ENCODE measurements at places on chromosomes 6 and 20.
A peak's percentile ranks its signal among the peaks of the same experiment; 100 is the strongest.

- no peak for DNase-seq
These were observed 284.3 kb upstream of the SULF2 start for GRCh38 chr20:48069596-48069995.

GRCh38 chr6:43181942-43182860, at the start of gene CUL9:
Gene CUL9 (plus strand): TSS chr6:43182196. CDS start chr6:43184311, 2,115 bp downstream.
- DNase-seq: peak; percentile 82

- DNase-seq: no peak
These were observed 90.1 kb upstream of the MAP7 start for GRCh38 chr6:136640132-136640915.

GRCh38 chr6:156392648-156393047, 384.5 kb upstream of the ARID1B start:
- no peak for DNase-seq

DNA sequence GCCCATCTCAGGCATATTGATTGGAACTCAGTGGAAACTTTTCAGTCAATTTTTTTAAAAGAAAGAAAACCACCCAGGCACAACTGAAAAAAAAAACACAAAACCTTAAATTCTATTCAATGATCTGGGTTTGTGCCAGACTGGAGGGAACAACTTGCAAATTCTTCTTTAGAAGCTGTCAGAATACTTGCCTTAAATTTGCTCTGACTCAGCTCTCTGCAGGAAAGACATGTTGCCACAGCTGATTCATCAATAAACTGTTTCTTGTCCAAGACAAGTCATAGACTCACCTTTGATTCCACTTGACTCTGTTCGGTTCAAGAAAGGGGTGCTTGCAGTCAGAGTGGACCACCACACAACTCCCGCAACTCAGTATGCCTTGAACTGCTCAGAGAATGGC, 117.8 kb upstream of the F13A1 start:
- no peak for DNase-seq

DNA sequence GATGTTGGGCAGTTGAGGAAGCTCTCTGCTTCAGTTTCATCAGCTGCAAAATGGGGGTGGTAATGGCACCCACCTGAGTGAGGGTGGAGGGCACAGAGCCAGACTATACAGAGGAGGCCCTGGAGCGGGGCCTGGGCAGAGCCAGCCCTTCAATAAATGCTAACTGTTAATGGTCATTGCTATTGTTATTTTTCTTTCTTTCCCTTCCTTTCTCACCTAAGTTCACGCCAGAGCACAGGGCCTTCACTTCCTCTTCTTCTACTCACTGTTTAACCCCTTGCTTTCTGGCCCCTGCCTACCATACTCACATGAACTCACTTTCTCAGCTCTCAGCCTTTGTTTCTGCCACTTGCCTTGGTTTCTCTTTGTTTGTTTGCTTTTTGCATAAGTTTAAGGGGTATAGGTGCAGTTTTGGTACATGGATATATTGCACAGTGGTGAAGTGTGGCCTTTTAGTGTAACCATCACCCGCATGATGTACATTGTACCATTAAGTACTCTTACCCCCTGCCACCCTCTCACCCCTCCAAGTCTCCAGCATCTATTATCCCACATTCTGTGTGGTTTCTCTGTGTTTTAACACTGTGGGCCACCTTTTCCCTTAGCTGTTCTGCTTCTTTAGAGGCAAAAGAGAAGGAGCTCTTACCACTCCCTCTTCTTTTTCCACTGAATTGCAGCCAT, 7.5 kb upstream of the RREB1 start:
- DNase-seq: no peak

DNA sequence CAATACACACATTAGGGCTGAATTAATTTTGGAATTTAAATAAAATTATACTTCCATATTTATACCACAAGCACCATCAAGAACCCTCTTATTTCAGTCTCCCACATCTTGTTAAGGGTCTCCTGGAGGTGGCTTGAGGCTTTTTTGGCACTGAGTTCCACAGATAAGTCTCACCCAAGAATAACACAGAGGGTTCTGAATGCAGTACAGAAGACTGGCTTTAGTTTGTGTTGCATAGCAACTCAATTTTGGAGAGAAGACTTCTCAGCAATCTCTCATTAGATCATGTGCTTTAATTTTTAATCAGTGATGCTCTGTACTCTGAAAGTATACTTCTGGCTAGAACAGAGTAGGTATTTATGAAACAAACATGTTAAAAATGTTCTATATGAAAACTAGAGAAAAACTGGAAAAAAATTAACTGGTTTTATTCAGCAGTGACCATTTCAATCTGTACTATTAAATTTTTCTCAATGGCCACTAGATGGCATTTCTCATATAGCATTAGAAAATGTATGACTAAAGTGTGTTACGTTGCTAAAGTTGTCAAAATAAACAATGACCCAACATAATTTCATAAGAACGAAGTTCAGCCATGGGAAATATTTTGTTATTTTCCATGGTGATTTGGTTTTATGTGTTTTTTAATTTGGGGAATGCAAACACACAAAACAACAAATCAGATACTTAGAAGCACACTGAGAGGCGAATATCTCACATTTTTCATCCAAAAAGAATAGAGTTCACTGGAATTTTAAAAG, 32.7 kb upstream of the MAP7 start:
- DNase-seq: peak; percentile 28

DNA sequence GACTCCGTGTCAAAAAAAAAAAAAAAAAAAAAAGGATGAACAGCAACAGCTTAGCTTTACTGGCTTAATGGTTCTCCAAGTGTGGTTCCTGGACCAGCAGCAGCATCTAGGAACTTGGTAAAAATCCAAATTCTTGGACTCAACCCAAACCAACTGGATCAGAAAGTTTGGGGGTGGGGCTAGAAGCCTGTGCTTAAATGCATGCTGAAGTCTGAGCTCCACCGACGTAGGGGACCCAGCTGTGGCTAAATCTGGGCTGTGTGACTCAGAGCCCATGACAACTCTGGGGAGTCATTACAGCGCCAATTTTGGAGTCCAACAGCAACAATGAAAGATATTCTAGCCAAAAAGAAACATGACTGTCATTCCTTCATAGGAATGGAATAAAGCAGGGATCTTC, 13.6 kb upstream of the CHD6 start:
- no peak for DNase-seq

DNA sequence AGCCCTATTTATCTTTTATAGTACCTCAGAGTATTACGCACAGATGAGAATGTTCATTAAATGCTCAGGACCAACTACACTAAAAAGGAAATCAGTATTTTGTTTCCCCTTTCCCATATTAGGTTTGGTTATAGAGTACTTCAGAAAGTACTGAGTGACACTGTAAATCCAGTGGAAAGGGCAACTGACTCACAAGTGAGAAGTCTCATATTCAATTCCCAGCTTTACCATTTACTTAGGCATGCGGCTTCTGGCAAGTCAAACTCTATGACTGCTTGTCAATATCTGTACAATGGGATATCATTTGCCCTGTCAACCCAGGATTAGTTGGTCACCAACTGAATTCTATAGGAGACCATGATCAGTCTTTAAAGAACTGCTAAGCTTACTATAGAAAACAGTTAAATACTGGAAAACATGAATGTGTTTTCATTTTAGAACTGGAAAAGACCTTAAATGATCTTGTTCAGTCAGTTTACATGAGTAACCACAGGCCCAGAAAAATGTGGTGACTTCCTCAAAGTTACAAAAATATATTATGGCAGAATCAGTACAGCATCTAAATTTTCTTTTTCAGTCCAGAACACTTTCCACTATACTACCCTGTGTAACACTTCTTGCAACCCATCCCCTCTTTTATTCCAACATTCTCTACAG, 3.6 kb downstream of the MAP3K7 start:
- no peak for DNase-seq

DNA sequence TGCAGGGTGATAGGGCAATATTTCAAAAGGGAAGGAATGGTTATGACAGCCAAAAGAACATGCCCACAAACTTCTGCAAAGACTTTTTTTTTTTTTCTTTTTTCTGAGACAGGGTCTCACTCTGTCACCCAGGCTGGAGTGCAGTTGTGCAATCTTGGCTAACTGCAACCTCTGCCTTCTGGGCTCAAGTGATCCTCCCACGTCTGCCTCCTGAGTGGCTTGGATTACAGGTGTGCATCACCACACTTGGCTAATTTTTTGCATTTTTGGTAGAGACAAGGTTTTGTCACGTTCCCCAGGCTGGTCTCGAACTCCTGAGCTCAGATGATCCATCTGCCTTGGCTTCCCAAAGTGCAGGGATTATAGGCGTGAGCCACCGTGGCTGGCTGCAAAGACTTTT, 117.6 kb upstream of the ADGRF1 start:
- DNase-seq: no peak

GRCh38 chr6:148513145-148514071, 170.8 kb downstream of the SASH1 start:
- no peak for DNase-seq

DNA sequence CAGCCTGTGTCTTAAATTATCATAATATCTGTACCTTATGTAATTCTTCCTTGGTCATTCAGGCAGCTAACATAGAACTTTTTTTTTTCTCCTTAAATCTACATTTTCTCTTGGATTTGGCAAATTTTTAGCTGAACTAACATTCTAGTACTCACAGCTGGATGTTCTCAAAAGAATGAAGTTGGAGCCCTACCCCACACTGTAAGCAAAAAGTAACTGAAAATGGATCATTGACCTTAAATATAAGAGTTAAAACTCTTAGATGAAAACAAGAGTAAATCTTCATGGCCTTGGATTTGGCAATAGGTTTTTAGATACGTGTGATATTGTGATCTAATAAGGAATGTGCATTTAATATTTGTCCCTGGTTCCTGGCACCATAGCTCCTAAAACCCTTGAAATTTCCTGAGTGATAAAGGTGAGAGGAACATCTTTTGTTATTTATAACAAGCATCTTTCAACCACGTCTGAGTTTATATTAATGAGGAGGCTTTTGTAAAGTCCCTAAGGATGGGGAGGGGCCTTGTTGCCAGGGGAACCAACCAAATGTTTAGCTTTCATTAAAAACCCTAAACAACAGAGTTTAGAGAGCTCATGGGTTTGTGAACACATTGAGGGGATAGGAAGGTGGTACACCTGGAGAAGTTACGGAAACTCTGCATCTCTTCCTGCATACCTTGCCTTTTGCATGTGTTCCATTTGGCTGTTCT, 106.1 kb upstream of the ADGRF4 start:
- no peak for DNase-seq

- DNase-seq: no peak
These were observed 23.1 kb downstream of the TFAP2A start for GRCh38 chr6:10391799-10392198.

- no peak for DNase-seq
These were observed 18.6 kb downstream of the ADTRP start for GRCh38 chr6:11760015-11760473.

- no peak for DNase-seq
These were observed 1286.2 kb upstream of the EYS start for GRCh38 chr6:66993272-66993671.

- DNase-seq: no peak
These were observed 232.3 kb upstream of the FKBP1C start for GRCh38 chr6:62978920-62979319.

DNA sequence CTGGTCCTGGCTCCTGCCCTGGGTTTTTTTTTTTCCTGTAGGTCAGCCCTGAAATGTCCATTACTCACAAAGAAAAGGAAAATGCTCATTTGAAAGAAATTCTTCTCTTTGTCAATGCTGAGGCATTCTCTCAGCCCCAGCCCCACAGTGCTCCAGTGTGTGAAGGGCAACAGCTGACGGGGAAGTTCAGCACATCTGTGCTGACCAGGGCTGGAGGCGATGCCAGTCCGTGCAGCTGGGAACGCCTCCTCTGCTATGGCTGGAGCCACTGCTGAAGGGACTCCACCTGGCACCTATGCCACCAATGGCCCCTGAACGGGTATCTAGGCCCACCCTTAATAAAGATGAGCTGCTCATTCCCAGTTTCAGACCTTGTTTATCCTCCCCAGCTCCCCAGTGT, 71.9 kb upstream of the SLCO4A1 start:
- no peak for DNase-seq

DNA sequence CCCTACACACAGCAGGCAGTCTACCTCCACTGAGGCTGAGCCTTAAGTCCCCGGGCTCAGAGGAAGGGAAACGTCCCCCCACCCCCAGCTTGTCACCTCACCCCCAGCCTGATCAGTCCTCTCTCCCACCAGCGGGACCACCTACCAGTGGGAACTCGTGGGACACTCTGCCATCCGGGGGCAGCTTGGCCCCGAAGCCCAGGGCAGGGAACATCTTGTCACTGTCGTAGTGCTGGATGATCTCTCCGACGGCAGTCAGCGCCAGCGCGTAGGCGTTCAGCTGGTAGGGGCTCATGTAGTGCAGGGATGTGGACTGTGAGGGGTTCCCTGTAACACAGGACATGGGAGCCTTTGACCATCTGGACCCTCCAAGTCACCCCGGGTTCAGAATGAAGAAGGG, 48.6 kb downstream of the RAB44 start:
- DNase-seq: no peak

DNA sequence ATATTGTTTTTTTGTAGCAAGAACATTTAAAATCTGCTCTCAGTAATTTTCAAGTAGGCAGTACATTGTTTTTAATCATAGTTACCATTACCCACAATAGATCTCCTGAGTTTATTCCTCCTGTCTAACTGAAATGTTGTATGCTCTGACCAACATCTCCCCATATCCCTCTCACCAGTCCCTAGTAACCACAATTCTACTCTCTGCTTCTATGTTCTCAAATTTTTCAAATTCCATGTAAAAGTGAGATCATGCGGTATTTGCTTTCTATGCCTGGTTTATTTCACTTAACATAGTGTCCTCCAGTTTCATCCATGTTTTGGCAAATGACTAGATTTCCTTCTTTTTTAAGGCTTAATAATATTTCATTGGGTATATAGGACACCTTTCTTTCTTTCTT, 300.5 kb downstream of the KCNQ5 start:
- no peak for DNase-seq

- DNase-seq: peak; percentile 10
These were observed 880 bp downstream of the ADNP start for GRCh38 chr20:50930139-50930975.

GRCh38 chr6:147755999-147756398, 247.5 kb downstream of the SAMD5 start:
- no peak for DNase-seq

DNA sequence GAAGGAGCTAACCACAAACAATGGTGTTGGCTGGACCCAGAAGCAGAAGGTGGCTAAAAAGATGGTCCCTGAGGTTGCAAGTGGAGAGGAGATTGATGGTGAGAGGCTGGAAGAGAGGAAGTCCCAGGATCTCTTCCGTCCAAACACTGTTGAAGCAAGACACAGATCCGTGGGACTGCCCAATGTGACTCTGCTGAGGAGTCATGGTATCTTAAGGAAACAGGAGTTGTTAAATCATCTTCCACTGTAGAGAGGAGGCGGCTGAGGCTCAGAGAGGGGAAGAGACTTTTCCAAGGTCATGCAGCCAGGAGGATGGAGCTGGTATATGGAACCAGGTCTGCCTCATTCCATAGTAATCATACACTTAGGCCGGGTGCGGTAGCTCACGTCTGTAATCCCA, 4.1 kb upstream of the ZNF335 start:
- no peak for DNase-seq

DNA sequence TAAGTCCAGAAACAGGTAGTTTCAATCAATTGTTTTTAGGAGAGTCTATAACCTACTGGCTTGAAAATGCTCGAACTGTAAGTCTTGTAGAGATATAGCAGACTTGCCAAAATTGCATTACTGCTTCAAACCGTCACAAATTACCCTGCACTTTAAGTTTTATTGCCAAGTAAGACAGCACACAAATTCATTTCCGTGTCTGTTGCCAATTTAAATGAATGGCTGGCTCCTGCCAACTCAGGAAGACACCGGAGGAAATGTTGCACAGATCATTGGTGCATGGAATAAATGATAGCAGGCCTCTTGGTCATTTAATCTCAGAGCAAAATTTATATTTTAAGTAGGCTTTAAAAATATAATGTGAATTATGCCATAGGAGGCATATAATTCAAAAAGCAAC, 438.1 kb downstream of the HACE1 start:
- no peak for DNase-seq

GRCh38 chr6:55998576-55998975, 123.2 kb upstream of the BMP5 start:
- DNase-seq: no peak
